H9 (cell line): ENCODE measurements at places on chromosomes 2 and 18. TPM values are rescaled to one million over a fixed set of nuclear protein-coding genes. Genes with fewer than 3 reads are reported as not detected.
A peak's percentile ranks its signal among the peaks of the same experiment; 100 is the strongest.

DNA sequence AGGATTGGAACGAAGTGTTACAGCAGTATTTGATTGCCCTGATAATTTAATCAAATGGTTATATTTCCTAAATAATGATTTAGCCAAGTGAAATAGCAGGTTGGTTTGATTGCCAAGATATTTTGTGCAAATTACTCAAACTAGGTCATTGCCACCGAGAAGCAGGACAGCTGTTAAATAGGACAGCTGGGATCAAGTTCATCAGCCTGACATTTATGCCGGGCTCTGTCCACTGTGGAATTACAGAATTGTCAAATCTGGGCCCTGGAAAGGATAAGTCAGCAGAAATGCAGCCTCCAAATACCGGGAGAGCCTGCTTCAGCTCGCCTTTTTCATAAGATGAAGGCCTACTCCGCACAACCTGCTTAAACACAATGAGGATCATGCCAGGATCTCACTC, 73.9 kb upstream of the RPL31 start:
- DNase-seq = no peak

DNA sequence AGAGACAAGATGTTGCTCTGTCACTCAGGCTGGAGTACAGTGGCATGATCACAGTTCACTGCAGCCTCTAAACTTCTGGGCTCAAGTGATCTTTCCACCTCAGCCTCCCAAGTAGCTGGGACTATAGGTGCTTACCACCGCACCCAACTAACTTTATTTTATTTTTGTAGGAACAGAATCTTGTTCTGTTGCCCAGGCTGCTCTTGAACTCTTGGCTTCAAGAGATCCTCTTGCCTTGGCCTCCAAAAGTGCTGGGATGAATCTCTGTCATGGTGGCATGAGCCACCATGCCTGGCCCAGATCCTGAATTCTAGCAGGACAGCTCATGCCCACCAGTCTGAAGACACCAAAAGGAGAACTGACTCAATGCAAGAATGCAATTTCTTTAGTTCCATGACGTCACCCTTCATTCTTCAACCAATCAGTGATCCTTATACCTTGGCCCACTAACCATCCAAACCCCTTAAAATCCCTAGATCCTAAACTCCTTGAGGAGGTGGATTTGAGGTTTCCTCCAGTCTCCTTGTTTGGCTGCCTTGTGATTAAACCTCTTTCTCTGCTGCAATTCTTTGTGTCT, 25.6 kb upstream of the CXXC1 start:
- DNase-seq = no peak

DNA sequence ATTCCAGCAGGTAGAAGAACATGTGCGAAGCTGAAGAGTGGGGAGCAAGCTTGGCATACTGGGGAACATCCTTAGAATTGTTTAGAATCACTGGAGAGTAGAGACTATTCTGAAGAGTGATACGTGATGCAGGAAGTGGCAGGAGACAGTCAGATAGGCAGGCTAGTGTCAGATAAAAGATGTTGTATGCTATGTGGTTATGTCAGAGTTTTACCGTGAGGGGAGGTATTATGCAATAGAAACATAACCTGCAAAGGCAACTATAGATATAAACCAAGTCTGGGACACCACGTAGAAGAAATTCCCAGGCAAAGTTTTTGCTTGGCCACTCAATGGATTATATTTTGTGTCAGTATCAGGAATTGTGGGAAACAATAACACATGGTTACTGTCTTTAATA, 62.0 kb upstream of the ZSWIM2 start:
- no peak for DNase-seq

Gene KATNAL2
- total RNA-seq = 20.1 and 21.7 TPM in 2 replicates

DNA sequence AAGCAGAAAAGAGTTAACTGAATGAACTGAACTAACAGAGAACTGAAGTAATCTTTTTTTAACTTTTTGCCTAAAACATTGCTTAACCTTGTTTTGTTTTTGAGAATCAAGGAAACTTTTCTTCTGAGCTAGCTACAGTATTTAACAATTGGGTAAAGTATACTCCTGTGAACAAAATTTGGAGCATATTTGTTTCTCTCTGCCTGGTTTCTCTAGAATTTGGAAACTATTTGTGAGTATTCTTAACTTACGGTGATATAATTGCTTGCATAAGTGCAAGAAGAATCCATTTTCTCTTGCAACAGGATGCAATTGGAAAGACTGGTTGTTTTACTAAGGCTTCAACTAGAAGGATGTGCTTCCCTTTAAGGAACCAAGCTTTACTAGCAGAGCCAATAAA, 65.9 kb upstream of the FAM98A start:
- no peak for DNase-seq

DNA sequence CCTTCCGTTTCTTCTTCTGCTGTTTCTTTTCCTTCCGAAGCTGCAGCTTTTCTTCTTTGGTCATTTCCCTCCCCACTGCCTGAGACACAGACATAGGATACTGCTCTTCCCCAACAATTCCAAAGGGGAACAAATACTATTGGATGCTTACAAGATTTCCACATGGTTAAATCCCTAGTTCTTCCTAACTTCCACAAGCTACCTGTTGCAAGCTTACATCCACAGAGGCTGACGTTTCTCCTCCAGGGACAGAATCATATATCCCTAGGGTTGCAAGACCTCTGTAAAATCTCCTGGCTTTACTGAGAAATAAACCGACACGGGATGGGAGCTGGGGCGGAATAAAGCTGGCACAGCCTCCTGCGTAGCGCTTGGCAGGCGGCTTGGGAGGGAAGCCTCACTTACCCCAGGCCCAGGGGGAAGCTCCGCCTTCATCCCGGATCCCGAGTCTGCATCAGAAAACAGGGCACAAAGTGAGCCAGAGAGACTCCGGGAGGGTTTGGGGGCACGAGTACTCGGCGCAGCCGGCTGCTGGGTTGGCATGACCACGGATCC, 590 bp downstream of the EIF2B4 start:
- DNase-seq = peak; percentile 78

GRCh38 chr2:157572725-157573124, 55.9 kb downstream of the ACVR1C start:
- DNase-seq = no peak

Gene FAM110C
- 3.4 and 3.6 TPM in 2 replicates for total RNA-seq

Gene CXCR4
- 0.79 and 1.0 TPM in 2 replicates for total RNA-seq

GRCh38 chr2:239380831-239381708, 19.8 kb downstream of the HDAC4 start:
- DNase-seq = no peak

DNA sequence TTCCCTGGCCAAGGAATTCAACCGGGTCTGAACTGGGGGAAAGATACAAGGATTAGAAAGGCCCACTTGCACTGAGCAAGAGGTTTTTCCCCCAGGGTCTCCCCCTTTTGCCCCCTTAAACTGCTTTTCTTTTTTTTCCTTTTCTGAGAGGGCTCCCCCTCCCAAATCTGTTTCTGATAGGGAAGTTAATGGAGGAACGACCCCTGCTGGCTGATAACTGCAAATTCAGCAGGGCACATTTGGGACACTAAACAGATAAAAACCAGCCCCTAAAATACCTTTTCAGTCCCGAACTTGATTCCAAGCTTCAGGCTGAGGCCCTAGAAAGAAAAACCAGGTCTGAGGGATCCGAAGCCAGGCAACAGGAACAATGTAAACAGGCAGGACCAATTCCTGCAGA, 1012.4 kb upstream of the CRIM1 start:
- DNase-seq = peak; percentile 38

GRCh38 chr18:3246635-3247239, 864 bp upstream of the MYL12A start:
- no peak for DNase-seq

DNA sequence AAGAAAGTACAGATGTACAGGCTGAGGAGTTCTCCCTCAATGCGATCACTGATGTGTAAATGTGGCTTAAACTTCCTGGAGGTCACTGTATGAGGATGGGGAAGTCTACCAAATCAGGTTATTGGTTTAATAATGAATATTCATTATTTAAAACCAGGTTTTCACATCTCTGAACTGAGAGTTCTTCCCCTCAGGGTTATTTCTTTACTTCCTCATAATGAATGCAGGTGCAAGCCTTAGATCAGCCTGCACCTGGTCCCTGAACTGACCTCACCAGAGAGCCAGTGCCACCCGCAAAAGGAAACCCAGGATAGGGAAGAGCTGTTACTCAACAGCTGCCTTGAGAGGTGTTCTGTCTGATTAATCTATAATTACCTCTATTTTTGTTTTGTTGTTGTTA, 369.0 kb downstream of the EPHA4 start:
- DNase-seq = no peak

DNA sequence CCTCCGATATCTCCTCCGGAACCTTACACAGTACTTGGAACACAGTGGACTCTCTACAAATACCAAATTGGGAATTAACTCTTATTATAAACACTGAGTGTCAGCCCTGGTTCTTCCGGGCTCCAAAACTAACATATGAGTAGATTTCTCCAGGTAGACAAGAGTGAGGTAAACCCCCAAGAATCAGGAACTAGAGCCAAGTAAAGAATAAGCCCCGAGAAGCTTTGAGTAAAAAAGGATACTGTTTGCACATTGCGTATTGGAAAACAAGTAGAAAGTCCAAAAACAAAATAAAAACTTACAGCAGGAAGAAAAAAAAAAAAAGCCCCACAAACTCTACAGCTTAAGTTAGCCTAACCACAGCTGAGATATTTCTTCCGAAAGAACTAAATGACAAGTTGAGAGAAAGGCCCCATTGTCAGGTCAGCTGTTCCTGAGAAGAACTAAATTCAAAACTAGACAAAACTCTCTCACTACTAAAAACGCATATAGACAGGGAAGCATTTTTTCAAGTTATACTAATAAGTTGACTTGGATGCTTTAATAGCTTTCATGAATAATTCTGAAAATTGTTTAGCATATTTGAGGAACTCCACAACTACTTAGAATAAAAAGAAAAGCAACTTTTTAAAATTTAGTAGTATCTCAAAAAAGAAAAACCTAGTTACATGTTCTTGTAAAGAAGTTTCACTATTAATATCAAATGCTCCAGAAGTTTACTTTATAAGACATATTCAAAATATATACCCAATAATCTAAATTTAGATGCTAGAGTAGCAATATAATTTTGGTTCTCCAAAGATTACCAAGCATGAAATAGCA, 4.3 kb upstream of the HAAO start:
- DNase-seq = no peak

Gene KRTCAP3
- 49.9 and 57.3 TPM in 2 replicates for total RNA-seq

- no peak for DNase-seq
Measured at GRCh38 chr2:173819852-173820251, 145.3 kb downstream of the SP3 start.

GRCh38 chr2:134284119-134284670, 30.3 kb downstream of the MGAT5 start:
- no peak for DNase-seq

Gene SUPT7L
- total RNA-seq = 28.9 and 30.4 TPM in 2 replicates

Gene IL1B
- not detected in 2 replicates for total RNA-seq

DNA sequence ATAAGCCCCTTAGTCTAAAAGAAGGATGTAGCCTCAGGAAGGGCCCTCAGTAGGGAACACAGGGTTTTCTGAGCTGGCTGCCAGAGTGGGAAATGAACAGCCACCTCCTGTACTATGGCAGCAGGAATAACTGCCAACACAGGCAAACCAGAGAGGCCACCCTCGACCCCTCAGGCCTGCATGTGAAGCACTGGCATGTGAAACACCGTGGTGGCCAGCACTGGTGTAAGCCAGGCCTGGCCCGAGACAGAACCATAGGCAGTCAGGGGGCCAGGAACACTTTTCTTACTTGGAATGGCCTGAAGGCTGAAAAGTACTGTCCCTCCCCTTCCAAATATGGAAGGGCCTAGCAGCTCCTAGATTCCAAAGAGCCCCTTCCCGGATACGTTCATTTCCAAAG, 28.2 kb downstream of the SFXN5 start:
- DNase-seq = no peak

Gene HOXD12
- total RNA-seq = not detected in 2 replicates
